ENCODE measurements at places on chromosomes 13 and 19. TPM values are rescaled to one million over a fixed set of nuclear protein-coding genes. Genes with fewer than 3 reads are reported as not detected.

DNA sequence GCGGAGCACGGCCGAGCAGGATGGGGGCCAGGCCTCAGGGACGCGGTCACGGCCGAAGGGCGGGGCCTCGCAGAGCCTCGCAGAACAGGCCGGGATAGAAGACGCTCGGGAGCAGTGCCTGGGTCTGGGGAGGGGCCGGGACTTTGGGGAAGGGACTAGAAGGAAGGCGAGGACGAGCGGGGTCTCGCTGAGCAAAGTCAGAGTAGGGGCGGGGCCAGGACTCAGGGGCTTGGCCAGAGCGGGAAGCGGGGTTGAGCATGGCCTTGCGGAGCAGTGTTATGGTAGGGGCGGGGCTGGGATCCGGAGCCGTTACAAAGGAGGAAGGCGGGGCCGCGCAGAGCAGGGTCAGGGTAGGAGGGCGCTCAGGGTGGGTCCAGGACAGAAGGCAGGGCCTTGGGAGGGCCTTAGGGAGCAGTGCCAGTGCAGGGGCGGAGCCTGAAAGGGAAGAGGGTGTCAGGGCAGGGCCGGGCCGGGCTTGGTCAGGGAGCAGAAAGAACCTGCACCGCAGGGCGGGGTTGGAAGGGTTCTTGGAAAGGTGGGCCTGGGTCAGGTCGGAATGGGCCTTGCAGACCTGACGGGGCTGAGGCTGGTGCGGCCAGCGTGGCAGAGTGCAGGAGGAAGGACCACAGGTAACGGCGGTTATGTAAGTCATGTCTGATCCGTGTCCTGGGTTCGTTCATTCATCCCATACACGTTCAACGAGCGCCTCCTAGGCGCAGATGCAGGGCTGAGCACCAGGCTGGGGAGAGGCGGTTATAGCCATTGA is 533 bp upstream of the ATP8B3 start:
- peak; percentile 79 for DNase-seq
- peaks cover 8% of the 10 kb centered on the region for H3K4me1 ChIP-seq
- peak overlapping the region; percentile 36 for H3K4me3 ChIP-seq
- peak overlapping the region; percentile 31 for H3K27ac ChIP-seq

DNA sequence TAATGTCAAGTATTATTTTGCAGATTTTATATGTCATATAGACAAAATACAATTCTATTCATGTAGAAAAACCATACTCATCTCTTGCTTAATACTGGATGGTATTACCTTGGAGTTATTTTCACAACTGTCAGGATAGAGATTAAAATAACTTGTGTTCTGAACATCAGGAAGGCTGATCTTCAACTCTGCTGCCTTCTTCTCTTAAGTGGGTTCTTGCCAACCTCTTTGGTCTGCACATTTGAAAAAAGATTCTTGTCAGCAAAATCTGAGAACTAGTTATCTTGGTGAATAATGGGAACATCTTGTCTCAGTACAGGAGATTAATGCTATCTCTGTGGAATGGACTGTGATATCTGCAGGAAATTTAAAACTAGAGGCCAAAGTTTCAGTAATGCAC is 95.2 kb upstream of the FAM216B start:
- no peak for DNase-seq
- no peak overlapping the region for H3K4me3 ChIP-seq
- H3K27me3 ChIP-seq, result no peaks in the 10 kb centered on the region
- no peaks in the 10 kb centered on the region for H3K4me1 ChIP-seq

DNA sequence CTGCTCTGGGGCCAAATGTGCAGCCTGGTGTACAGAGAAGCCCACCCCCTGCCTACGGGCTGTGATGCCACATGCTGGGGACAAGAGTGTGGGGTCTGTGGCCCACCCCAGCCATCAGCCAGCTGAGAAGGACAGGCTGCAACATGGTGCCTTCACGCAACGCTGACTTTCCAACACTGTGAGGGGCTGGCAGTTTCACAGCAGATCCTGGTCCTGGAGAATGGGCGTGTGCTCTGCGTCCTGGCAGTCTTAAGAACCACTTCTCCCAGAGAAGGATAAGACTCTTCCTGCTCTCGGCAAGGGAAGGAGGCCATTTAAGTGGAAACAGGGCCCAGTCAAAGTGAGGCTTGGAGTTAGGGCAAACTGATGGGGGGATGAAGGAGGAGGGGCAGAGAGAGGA is 4.6 kb downstream of the LRRC4B start:
- no peak overlapping the region for H3K4me3 ChIP-seq
- no peak for DNase-seq
- no peaks in the 10 kb centered on the region for H3K4me1 ChIP-seq
- H3K27ac ChIP-seq, result no peak overlapping the region
- H3K36me3 ChIP-seq, result no peaks in the 10 kb centered on the region

Gene GPR12
- not detected for total RNA-seq

DNA sequence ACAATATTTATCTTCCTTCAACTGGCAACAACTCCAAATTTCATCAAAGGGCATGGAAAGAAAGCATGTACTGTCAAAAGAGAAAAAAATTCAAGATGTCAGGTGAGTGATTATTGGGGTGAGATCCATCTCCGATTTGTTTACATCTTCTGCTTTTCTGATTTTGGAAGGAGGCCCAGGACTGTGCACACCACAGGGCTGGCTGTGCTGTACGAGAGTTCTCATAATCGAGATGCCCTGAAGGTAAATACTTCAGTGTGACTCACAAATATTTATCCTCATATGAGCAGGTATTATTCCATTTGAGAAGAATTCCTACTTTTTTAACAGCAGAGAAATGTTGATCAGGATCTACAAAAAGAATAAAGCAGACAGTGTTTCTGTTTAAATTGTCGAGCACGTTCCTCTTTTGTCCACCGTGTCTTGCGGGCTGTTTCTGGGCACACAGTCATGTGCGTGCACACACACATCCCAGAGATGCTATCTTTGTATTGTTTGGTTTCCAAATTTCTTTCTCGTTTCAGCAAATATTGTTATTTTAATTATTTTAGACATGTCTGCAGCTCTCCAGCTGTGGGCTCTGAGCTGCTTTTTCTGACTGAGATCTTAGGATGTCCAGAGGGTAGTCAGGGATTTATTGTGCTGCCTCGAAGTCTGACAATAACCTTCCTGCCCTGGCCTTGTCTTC is 103.8 kb downstream of the KL start:
- no peaks in the 10 kb centered on the region for H3K36me3 ChIP-seq
- peak; percentile 50 for DNase-seq

Gene MUC16
- total RNA-seq, result 0.14 TPM

- H3K27me3 ChIP-seq, result no peaks in the 10 kb centered on the region
- DNase-seq, result peak; percentile 68
- no peaks in the 10 kb centered on the region for H3K36me3 ChIP-seq
Observed at GRCh38 chr19:3359015-3359918, 7.1 kb upstream of the NFIC start.

GRCh38 chr13:23458989-23459388 is 25.5 kb upstream of the SACS start:
- no peaks in the 10 kb centered on the region for H3K4me1 ChIP-seq
- no peak overlapping the region for H3K4me3 ChIP-seq
- H3K27me3 ChIP-seq, result no peaks in the 10 kb centered on the region
- no peak overlapping the region for H3K27ac ChIP-seq
- H3K36me3 ChIP-seq, result no peaks in the 10 kb centered on the region
- DNase-seq, result no peak

GRCh38 chr19:5092481-5092843 is 123.5 kb downstream of the KDM4B start:
- no peaks in the 10 kb centered on the region for H3K27me3 ChIP-seq
- H3K27ac ChIP-seq, result peak overlapping the region; percentile 55
- H3K4me3 ChIP-seq, result no peak overlapping the region
- no peak for DNase-seq

DNA sequence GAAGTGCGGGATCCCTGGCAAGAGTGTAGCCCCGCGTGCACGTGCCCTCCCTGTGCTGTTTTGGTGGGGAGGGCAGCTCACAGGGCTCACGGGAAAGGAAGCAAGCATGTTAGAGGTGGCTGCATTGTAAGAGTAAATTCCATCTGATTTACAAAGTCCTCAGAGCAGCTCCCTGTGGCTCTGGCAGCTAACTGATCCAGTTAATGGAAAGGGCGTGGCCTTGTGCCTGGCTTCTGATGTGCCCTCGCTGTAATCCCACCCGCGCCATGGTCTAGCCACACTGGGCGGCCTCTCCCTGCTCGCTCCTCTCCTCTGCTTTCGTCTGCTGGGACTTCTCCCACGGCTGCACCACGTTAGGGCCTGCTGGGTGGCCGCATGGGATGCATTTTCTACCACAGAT is 258.5 kb downstream of the FGF9 start:
- no peak for DNase-seq
- no peaks in the 10 kb centered on the region for H3K4me1 ChIP-seq
- no peaks in the 10 kb centered on the region for H3K36me3 ChIP-seq
- no peak overlapping the region for H3K4me3 ChIP-seq

Gene CRLF1
- 12.6 TPM for total RNA-seq

DNA sequence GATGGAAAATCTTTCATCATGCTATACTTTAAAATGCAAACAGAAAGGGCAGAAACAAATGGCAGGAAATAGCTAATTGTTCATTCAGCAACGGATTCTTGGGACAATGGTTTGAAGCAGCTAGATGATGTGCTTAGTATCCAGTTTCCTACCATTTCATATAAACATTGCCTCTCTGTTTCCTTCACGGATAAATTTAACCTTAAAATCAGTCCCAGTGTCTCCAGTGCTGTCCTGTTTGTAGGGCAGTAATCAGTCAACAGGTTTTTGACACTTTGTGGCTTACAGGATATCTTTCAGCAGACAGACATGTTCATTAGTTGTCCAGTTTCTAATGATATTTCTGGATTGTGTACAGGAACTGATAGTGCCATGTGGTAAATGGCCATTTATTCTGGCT is 24.7 kb upstream of the RB1 start:
- H3K36me3 ChIP-seq, result no peaks in the 10 kb centered on the region
- no peak for DNase-seq
- no peak overlapping the region for H3K4me3 ChIP-seq
- H3K27me3 ChIP-seq, result no peaks in the 10 kb centered on the region
- no peaks in the 10 kb centered on the region for H3K4me1 ChIP-seq

DNA sequence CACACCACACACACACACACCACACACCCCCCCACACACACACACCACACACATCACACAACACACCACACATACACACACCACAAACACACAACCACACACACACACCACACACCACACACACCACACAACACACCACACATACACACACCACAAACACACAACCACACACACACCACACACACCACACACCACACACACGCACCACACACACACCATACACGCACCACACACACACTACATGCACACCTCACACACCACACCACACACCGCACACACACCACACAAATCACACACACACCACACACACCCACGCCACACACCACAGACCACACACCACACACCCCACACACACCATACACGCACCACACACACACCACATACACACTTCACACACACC is 83.5 kb downstream of the ZNF557 start:
- no peaks in the 10 kb centered on the region for H3K4me1 ChIP-seq
- H3K27ac ChIP-seq, result no peak overlapping the region
- H3K27me3 ChIP-seq, result no peaks in the 10 kb centered on the region
- H3K4me3 ChIP-seq, result no peak overlapping the region

Gene SYNE4
- 41.1 TPM for total RNA-seq

DNA sequence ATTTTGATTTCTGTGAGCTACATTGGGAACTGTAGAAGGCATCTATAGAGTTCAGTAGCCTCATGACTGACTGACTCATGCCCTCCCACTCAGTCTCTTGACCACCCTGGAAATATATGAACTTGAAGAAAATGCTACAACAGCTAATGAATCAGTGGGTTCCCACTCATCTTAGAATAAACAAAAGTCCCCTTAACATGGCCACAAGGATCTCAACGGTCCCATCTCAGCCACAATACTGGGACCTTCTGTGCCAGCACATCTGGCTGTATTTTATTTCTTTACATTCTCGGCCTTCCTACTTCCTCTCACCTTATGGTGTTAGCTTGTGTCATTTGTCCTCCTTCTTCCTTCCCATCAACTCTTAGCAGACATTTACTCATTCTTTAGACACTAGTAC is 619.8 kb downstream of the DCT start:
- H3K36me3 ChIP-seq, result no peaks in the 10 kb centered on the region
- H3K4me3 ChIP-seq, result no peak overlapping the region
- no peaks in the 10 kb centered on the region for H3K27me3 ChIP-seq
- H3K4me1 ChIP-seq, result no peaks in the 10 kb centered on the region
- no peak for DNase-seq

Gene CEACAM1
- 35.8 TPM for total RNA-seq

GRCh38 chr19:19006213-19006612 is 27.1 kb downstream of the SUGP2 start:
- no peaks in the 10 kb centered on the region for H3K27me3 ChIP-seq
- H3K36me3 ChIP-seq, result peaks cover 10% of the 10 kb centered on the region
- peak; percentile 24 for DNase-seq
- no peak overlapping the region for H3K27ac ChIP-seq
- H3K4me3 ChIP-seq, result no peak overlapping the region

DNA sequence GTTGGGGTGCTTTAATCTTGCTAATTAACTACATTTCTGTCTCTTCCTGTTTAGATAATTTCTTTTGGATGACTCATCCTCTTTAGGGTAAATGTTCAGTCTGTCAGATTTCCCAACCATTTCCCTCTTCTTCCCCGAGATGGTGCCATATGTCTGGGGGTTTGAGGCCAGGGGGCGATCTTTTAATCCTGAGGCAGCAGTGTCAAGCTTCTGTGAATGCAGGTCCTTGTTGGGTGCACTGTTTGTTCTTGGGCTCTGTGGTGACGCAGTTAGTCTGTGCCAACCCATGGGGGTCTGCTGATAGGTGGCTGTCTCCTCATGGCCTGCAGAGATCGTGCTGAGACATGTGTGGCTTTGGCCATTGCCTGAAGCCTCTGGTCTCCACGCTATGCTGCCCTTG is 420.4 kb downstream of the NDFIP2 start:
- no peak overlapping the region for H3K4me3 ChIP-seq
- no peak for DNase-seq
- H3K36me3 ChIP-seq, result no peaks in the 10 kb centered on the region
- H3K27me3 ChIP-seq, result no peaks in the 10 kb centered on the region
- no peaks in the 10 kb centered on the region for H3K4me1 ChIP-seq

DNA sequence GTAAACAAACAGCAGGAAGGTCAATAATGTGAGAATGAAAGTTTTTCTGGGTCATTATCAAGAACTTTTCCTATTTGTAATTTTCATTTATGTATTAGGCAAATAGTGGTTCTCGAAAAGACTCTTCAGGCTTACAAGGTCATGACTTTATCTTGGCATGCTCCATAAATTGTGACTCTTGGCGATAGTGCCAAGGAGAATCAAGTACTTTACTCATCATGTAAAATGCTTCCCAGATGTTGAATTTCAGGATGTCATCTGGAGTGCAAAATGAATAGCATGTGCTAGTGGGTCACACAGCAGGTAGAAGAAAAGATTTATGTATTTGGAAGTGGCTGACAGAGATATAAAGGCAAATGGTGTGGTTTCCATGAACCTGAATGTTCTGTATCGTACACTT is 1492.7 kb upstream of the PCDH20 start:
- no peak for DNase-seq
- H3K4me3 ChIP-seq, result no peak overlapping the region
- no peak overlapping the region for H3K27ac ChIP-seq

DNA sequence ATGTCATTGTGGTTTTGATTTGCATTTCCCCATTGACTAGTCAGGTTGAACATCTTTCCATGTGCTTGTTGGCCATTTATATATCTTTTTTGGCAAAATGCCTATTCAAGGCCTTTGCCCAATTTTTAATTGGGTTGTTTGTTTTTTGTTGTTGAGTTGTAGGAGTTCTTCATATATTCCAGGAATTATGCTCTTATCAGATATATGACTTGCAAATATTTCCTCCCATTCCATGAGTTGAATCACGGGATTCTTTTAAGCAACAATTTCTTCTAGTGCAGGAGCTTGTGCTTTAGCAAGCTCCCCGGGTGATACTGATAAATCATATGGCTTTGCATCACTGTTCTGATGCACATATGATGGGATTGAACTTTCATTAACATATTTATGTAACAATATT is 47.0 kb upstream of the FLT1 start:
- H3K4me3 ChIP-seq, result no peak overlapping the region
- H3K4me1 ChIP-seq, result no peaks in the 10 kb centered on the region
- peaks cover 2% of the 10 kb centered on the region for H3K27me3 ChIP-seq
- no peaks in the 10 kb centered on the region for H3K36me3 ChIP-seq
- DNase-seq, result no peak

All from prostate gland (tissue), 2 donors.